ENCODE measurements at places on chromosomes 3 and 15. TPM values are rescaled to one million over a fixed set of nuclear protein-coding genes. Genes with fewer than 3 reads are reported as not detected.

The TNFSF10 gene
- total RNA-seq: 20.6 TPM

The NTRK3 gene
- under 0.01 TPM for total RNA-seq

The MESP2 gene
- not detected for total RNA-seq

The ERC2 gene
- 0.10 TPM for total RNA-seq

The NEIL1 gene
- 19.3 TPM for total RNA-seq

The C3orf18 gene
- 3.7 TPM for total RNA-seq

The ARPC4 gene
- 284 TPM for total RNA-seq

The TMEM202 gene
- total RNA-seq: not detected

The PRR20G gene
- total RNA-seq: not detected

The EFCAB12 gene
- 1.4 TPM for total RNA-seq

The CHRD gene
- 0.31 TPM for total RNA-seq

The P2RY12 gene
- total RNA-seq: 14.1 TPM

The CIDEC gene
- not detected for total RNA-seq

The MITF gene
- 2.1 TPM for total RNA-seq

The CCDC54 gene
- total RNA-seq: not detected

The GPR62 gene
- 0.10 TPM for total RNA-seq

The CILP gene
- 0.21 TPM for total RNA-seq

The ABI3BP gene
- 0.10 TPM for total RNA-seq

The HACD2 gene
- 14.4 TPM for total RNA-seq

The KLF15 gene
- not detected for total RNA-seq

The CLSTN2 gene
- not detected for total RNA-seq

The CFAP44 gene
- total RNA-seq: 5.8 TPM

The DOCK3 gene
- total RNA-seq: 1.0 TPM

The CCNB2 gene
- total RNA-seq: 0.42 TPM

The GNB4 gene
- total RNA-seq: 22.6 TPM

The ESYT3 gene
- 0.21 TPM for total RNA-seq

The NXPE3 gene
- 20.3 TPM for total RNA-seq

The ADGRG7 gene
- not detected for total RNA-seq

The GPR160 gene
- 19.9 TPM for total RNA-seq

The GAP43 gene
- total RNA-seq: not detected

The OCA2 gene
- total RNA-seq: 0.10 TPM

The GMNC gene
- total RNA-seq: not detected

The CHRNA3 gene
- total RNA-seq: not detected

The LRRK1 gene
- total RNA-seq: 5.5 TPM

The SCN5A gene
- not detected for total RNA-seq

The BUB1B gene
- 2.7 TPM for total RNA-seq

The RAD51 gene
- 1.2 TPM for total RNA-seq

The LIPC gene
- 0.73 TPM for total RNA-seq

The RPUSD3 gene
- total RNA-seq: 5.7 TPM

The CHDH gene
- under 0.01 TPM for total RNA-seq

The FOXL2NB gene
- total RNA-seq: under 0.01 TPM

The GASK1A gene
- 0.10 TPM for total RNA-seq

The ADAMTSL3 gene
- not detected for total RNA-seq

The SKIC8 gene
- 16.6 TPM for total RNA-seq

The STAC gene
- total RNA-seq: under 0.01 TPM

The BDH1 gene
- 8.9 TPM for total RNA-seq

The TMOD2 gene
- total RNA-seq: 5.9 TPM

The ARL6 gene
- 1.4 TPM for total RNA-seq
